Suppressor macrophage treated with lipopolysaccharide for 4 hours (primary cell): ENCODE measurements at places on chromosomes 13 and 19.

DNA sequence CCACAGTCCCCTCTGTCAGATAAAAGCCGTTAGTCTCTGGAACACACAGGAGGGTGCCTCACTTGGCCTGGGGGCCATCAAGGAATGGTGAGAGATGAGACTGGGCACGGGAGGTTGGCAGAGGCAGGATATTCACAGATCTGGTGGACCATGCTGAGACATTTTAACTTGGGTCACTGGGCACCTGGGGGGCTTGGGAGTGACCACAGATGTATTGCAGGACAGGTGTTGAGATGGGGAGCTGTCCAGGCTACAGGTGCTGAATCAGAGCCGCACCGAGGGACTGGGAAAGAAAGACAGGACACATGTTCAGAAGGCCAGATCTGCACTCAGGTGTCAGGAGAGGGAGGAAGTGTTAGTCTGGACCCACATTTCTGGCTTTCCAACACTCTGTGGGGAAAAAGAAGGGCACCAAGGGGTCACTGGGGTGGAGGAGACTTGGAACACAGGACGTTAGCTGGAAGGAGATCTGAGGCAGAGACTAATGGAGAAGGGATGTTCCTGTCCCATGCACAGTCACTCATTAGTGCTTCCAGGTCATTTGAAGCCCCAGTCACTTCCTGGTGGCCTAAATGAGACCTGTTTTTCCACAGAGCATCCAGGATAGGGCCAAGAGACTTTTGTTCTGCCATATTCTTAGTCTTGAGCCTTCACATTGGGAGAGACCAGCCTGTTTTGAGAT is 56.1 kb downstream of the CHST8 start:
- no peak for DNase-seq

GRCh38 chr13:33251131-33251661 is 34.4 kb downstream of the STARD13 start:
- peak; percentile 55 for DNase-seq

DNA sequence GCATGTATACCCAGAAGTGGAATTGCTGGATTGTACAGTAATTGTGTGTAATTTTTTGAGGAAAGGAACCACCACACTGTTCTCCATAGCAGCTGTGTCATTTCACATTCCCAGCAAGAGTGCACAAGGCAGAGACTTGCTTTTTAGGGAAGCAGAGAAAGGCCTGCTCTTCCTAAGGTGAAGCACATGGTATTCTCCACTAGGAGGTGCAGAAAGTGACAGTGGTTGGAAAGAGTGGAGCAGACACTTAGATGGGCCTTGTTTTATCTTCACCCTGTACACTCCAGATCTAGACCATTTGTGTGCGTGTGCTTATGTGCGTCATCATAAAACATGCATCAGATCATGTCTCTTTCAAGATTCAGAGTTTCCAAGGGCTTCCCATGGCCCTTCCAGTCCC is 35.0 kb downstream of the FAM124A start:
- no peak for DNase-seq

DNA sequence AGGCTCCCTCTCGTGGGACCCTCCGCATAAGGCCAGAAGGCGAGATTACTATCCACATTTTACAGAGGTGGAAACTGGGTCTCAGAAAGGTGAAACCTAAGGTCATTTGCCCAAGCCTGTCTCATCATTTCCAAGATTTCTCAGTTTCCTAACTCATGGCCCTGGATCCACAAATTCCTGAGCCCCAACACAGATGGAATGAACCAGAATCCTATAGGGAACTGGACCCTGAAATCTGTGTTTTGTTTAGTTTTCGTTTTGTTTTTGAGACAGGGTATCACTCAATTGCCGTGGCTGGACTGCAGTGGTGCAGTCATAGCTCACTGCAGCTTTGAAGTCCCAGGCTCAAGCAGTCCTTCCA is 563 bp upstream of the GNG7 start:
- DNase-seq = no peak

DNA sequence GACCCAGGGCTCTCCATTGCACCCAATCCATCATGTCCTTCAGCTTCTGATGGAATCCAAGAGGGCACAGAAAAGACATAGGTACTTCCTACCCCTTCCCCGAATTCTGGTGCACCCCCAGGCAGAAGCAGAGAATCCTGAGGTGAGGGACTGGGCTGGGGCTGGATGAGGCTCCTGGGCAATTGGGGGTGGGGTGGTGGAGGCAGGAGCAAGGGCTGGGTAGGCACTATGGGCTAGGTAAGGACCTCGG is 2.7 kb upstream of the KCNC3 start:
- no peak for DNase-seq

- no peak for DNase-seq
Measured at GRCh38 chr19:49512970-49513745, 697 bp downstream of the FCGRT start.
